Activated CD4-positive, alpha-beta T cell treated with anti-CD3 and anti-CD28 coated beads for 1 hour (primary cell): ENCODE measurements at places on chromosomes 1 and 21.

- no peak for DNase-seq
Observed at GRCh38 chr1:247469141-247469535, 11.2 kb upstream of the OR2B11 start.

- DNase-seq = no peak
Observed at GRCh38 chr1:180397175-180397574, 105.2 kb downstream of the ACBD6 start.

GRCh38 chr1:230702934-230703678 is 10.8 kb downstream of the AGT start:
- DNase-seq = no peak

DNA sequence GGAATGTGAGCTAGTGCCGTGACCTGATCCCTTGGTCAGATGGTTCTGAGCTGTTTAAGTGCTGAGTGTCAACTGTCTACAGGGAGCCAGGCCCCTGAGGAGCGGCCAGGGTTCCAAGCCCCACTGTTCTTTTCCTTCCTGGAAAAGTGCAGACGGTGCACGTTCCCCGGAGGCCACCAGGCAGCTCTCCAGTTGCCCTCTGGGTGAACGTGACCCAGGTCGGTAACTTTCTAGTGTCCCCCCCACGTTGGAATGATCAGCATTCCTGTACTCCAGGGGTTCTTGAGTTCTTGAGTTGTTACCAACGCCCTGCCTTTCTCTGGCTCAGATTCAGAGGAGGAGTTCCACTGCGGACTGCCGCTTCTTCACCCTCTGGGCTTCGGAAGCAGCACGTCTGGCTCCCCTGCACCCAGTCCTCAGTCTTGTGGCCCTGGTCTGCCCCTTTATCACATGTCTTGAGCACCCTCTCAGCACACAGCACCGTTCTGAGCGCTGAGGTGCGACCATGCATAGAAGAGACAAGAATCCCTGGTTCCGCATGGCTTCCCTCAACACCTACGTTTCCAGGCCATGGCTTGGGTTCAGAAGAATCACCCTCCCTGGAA is 131.5 kb downstream of the DHRS3 start:
- DNase-seq = no peak

GRCh38 chr1:180165096-180165495 is 10.4 kb downstream of the QSOX1 start:
- no peak for DNase-seq

- DNase-seq = no peak
Observed at GRCh38 chr21:45910155-45910547, 71.4 kb upstream of the COL6A1 start.

DNA sequence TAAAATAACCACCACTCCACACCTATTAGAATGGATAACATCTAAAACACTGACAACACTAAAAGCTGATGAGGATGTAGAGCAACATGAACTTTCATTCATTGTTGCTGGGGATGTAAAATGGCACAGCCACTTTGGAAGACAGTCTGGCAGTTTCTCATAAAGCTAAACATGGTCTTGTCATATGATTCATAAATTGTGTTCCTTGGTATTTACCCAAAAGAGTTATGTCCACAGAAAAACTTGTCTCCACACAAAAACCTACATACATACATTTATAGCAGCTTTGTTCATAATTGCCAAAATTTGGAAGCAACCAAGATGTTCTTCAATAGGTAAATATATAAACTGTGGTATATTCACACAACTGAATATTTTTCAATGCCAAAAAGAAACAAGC is 16.0 kb upstream of the XCL1 start:
- DNase-seq = no peak

DNA sequence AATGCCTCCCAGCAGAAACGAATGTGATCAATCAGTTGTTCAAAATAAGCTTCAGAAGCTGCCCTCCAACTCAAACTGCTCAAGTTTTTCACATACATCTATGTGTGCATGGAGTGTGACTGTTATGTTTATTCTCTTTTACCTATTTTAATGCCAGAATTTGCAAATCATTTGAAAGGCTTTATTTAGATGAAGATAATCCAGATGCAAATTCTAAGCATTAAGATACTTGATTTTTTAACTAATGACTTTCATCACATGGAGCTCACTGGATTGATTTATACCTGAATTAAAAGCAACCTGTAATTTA is 69.5 kb downstream of the PLD5 start:
- no peak for DNase-seq

DNA sequence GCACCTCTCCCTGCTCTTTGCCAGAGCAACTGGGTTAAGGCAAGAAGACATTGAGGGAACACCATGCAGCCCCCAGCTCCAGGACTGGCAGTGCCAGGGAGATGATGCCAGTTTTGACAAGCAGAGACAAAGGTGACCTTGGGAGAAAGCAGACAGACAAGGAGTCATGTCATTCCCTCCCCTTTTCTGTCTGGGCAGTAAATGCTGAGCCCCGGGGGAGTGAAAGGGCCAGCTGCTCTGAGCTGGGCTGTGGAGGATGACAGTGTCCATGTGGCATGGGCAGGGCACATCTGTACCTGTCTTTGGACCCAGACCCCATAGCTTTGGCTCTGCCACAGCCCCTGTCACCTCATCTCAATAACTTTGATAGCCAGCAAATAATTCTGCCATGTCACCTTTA is 24.2 kb downstream of the PLEKHA6 start:
- no peak for DNase-seq

- no peak for DNase-seq
Observed at GRCh38 chr1:67880056-67880601, 46.9 kb upstream of the GNG12 start.
